G401 (cell line): ENCODE measurements at places on chromosomes 1 and 21.

DNA sequence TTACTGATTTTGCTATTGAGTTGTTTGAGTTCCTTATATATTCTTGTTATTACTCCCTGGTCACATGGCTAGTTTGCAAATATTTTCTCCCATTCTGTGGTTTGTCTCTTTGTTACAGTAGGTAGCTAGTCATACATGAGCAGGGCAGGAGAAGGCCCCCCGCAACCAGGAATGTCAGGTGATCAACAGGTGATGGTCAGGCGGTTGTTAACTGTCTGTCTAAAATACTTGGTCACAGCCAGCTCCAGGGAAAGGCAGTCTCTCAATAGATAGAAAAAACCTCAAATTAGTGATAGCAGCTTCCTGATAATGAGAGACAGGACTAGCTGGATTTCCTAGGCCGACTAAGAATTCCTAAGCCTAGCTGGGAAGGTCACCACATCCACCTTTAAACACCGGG lies 217.9 kb downstream of the RHOU start:
- DNase-seq = no peak

- DNase-seq = no peak
Measured at GRCh38 chr21:41633627-41634026, 125.7 kb upstream of the TMPRSS2 start.

GRCh38 chr21:36471254-36471723 lies 8.6 kb downstream of the CLDN14 start:
- DNase-seq = no peak

GRCh38 chr1:30260318-30260717 lies 463.1 kb downstream of the MATN1 start:
- no peak for DNase-seq

GRCh38 chr1:111227434-111227833 lies at the start of gene CHI3L2:
TSS of gene CHI3L2 (plus strand) at chr1:111227713. CDS start at chr1:111227730, 17 bp downstream.
- DNase-seq = no peak

DNA sequence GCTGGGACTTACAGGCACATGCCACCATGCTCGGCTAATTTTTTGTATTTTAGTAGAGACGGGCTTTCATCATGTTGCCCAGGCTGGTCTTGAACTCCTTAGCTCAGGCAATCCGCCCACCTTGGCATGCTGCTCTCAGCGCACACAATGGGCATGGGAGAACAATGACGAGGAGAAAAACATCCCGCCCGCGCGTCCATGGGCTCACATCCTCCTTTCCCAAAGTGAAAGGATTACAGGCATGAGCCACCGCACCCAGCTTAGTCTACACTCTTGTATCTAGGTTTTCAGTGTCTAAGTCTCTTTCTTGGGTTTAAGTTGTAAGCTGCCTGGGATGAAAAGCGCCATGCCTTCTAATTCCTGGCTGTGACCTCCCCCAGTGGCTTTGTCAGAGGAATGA lies 37.9 kb downstream of the CDK18 start:
- DNase-seq = no peak

DNA sequence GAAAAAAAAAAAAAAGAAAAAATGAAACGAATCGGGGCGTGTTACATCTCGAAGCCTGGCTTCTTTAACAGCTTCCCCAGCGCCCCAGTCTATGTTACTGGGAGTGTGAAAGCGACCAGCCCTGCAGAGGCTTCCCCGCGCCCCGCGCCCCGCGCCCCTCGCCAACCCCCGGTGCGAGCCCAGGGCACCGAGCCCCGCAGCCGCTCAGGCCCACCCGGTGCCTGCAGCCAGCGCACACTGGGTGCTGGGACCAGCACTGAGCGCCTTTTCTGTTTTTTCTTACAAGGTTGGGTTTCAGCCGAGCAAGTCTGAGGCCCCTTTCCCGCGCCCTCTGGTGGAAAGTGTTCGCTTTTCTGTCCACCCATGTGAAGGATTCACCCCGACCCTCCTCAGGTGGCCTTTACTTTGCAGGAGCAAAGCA lies 42.1 kb upstream of the ZNF496 start:
- peak; percentile 24 for DNase-seq

GRCh38 chr1:244424649-244425334 lies 26.9 kb downstream of the ADSS2 start:
- DNase-seq = peak; percentile 28

DNA sequence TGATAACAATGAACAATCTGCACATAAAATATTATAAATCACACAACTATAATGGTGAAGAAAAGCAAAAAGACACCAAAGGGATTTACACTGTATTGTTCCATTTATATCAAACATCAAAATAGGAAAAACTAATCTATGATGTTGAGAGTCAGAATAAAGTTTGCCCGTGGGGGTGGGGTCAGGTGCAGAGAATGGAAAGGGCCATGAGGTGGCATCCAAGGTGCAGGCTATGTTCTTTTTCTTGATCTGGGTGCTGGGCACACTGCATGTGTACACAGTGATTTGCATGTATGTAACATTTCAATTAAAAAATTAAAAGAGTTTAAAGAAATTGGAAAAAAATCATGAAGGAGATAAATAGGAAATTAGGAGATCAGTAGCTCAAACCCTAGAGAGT lies 127.3 kb downstream of the DSCAM start:
- DNase-seq = no peak

DNA sequence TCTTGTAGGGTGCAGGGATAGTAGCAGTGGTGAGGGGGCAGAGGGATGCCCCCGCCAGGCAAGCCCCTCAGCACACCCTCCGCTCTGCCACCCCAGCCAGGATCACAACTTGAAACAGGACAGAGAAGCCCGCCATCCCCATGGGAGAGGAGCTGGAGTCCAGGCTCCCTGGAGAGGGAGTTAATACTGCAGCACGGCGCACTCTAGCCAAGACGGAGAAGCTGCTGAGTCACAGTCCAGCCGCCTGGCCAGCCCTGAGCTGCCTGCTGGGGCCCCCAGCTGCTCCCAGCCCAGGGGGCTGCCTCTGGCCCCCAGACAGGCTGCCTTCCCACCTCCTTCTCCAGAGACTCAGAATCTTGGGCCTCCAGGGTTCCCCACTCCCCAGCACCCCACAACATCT lies 87.2 kb downstream of the SYT2 start:
- no peak for DNase-seq

DNA sequence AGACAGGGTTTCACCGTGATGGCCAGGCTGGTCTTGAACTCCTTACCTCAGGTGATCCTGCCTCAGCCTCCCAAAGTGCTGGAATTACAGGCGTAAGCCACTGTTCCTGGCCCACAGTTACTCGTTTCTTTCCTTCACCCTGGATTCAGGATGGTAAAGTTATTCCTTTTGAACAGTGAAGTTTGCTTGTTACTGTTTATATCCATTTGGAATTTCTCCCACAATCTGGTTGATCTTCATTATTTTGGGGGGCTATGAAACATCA lies 43.0 kb downstream of the WDR4 start:
- no peak for DNase-seq

- no peak for DNase-seq
Measured at GRCh38 chr1:67777440-67777839, 55.8 kb downstream of the GNG12 start.

DNA sequence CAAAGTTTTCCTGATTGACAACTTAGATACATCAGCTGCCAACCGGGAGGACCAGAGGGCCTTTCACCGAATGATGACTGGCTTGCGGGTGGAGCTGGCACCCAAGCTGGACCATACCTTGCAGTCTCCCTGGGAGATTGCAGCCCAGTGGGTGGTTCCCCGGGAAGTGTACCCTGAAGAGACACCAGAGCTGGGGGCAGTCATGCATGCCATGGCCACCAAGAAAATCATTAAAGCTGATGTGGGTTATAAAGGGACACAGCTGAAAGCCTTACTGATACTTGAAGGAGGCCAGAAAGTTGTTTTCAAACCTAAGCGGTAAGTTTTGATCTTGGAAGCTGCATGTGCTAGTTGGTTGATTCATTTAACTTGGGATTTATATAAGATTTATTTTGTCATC lies 18.2 kb downstream of the FAM20B start:
- DNase-seq = no peak

DNA sequence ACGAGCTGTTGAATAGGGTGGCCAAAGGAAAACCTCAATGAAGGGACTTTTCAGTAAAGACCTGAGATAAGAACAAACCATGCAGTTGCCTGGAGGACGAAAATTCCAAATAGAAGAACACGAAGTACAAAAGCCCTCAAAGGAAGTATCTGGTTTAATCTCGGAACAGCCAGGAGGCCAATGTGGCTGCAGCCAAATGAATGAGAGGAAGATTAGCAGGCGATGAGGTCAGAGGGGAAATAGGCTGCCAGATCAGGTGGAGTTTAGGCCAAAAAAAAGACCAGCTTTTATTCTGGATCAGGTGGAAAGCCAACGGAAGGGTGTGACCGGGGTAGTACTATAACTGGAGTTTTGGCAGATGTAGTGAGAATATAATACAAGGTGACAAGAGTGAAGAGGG lies 43.7 kb downstream of the SRSF11 start:
- DNase-seq = no peak

DNA sequence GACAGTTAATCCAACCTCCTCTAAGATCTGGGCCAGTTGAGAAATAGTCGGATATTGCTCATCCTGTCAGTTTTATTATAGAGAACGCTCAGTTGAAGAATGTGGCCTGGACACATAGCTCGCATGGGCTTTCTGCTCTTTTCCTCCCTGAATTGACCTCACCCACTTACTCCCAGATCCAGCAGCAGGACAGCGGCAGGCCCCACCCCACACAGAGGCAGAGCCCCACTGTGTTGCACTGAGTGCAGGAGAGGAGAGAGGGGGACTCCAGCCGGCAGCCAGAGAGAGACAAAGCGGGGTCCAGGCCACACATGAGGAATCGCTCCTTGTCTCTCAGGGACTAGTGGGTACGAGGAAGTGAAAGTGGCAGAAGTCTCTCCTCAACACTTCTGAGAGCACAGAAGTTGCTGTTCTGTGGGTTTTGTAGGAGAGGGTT lies 78.6 kb downstream of the LAMC1 start:
- DNase-seq = no peak

- DNase-seq = no peak
Measured at GRCh38 chr1:58975888-58976287, 192.0 kb upstream of the JUN start.
